ENCODE measurements at places on chromosomes 6 and 20.

GRCh38 chr6:157488716-157489118 lies 107.7 kb downstream of the ZDHHC14 start:
- DNase-seq, result no peak

- DNase-seq, result no peak
These were observed 9.8 kb downstream of the NCOA6 start for GRCh38 chr20:34815636-34816035.

GRCh38 chr20:49388744-49389143 lies 93.7 kb downstream of the KCNB1 start:
- no peak for DNase-seq

DNA sequence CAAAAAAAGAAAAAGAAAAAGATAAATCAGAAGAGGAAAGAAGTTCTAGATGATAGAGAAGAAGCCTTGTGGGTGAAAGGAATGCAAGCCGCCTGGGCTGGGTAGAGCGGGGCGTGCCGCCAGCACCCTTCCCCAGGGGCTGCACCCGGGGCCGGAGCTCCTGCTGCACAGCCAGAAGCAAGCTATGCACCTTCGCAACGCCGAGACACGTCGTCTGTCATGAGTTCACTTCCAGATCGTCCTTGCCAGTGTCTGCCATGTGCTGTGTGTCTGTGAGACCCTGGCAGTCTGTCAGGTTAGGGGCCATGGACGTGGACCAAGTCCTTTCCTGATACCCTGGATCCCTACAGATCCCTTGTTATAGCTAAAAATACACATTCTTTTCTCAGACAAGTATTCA lies 25.5 kb upstream of the ADRM1 start:
- no peak for DNase-seq

DNA sequence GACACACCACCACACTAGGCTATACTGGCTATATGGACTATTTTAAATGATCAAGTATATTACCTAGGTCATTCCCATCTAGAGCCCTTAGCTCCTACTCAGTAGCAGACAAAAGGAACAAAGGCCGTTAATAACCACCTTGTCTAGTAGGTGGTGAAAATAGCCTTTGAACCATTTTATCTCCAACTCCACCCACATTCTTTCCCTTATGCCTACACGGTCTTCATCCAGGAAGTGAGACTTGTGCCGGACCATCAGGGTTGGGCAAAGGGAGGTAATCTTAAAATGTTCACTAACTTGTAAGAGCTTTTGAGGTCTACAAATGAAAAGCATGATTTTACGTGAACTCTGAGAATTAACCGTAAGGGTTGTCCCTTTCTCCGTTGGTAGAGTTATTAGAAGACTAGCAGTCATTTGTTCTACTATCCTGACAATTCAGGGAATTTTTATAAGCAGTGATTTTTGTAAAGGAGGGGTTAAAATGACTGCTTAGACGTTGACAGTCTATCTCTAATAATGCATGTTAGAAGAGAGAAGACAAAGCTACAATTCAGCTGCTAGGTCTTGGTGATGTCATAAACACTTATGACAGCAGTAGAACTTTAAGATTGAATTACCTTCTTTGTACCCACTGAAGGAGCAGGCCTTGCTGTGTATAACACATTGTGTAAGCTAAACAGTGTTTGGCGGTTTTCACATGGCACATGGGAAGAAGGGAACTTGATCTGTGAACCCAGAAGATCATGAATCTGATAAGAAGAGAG lies 371.8 kb upstream of the JAG1 start:
- DNase-seq, result no peak

DNA sequence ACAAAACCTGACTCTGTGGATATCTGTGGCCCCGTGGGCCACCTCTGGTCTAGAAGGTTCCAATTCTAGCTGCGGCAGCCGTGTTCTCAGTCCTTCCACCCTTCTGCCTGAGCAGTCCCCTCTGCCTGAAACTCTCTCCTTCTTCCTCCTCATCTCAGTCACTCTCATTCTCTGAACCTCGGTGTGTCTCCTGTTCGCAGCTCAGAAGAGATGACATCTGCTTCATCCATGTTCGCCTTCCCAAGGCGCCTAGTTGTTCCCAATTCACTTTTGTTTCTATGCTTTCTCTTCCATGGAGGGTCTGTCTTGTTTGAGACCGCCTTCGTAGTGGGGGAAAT lies 95.5 kb downstream of the CEBPB start:
- DNase-seq, result no peak

GRCh38 chr6:132571774-132572173 lies 1.7 kb downstream of the TAAR6 start:
- no peak for DNase-seq

GRCh38 chr6:6722195-6722594 lies 133.7 kb downstream of the LY86 start:
- no peak for DNase-seq

GRCh38 chr6:8819446-8819845 lies 384.1 kb upstream of the SLC35B3 start:
- no peak for DNase-seq

DNA sequence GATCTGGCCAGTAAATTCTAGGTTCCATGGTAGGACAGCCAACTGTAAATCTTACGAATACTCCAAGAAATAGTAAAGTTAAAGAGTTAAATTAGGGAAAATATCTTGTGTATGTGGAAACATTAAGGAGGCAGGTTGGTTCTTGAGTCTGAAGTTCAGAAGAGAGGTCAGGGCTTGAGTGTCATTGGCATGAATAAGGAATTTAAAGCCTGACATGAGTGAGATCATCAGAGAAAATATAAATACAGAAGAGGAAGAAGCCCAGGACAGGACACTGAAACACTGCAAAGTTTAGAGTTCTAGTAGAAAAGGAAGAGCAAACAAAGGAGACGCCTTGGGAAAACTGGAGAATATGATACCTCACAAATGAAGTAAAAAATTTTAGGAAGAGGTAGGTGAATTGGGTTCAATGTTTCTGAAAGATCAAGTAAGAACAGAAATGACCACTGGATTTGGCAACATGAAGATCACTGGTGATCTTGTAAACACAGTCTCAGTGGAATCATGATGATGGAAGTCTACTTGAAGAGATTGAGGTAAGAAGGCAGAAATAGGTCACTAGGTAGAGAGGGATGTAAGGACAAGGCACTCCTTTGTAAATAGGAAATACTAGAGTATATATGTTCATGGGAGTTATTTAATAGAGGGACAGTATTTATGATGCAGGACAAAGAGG lies 41.6 kb upstream of the SYNCRIP start:
- DNase-seq, result no peak

GRCh38 chr6:14732844-14733757 lies 512.8 kb upstream of the JARID2 start:
- DNase-seq, result no peak

DNA sequence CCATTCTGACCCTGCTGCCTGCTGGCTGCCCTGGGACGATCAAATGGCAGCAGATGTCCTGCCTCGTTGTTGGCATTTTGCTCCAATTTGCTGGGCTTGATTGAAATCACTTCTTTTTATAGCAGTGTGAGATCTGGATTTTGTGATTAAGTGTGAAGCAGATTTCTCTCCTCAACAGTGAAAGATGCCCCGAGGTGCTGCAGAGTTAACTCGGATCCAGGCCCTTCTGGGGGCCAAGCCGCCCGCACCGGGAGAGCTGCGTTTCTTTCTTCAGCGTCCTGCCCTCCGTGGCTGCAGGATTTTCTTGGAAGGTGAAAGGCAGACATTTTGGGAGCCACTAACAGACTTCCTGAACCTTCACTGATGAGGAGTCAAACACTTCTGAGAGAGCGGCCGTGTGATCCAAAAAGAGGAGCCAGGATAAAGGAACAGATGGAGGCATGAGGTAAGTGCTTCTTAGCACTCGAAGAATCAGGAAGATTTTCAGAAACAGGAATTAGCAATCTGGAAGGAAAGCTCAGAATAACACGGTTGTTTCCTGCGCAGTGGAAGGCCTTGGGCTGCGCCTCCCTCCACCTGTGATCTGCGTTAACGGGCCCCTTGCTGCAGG lies 139.5 kb upstream of the AFDN start:
- DNase-seq, result no peak

- no peak for DNase-seq
These were observed at the start of gene CST7 for GRCh38 chr20:24948939-24949679. CST7 (plus strand) TSS chr20:24949269; CDS start chr20:24949506, 237 bp downstream.

GRCh38 chr6:110495949-110496348 lies 19.5 kb upstream of the SLC22A16 start:
- DNase-seq, result no peak
